ENCODE measurements at places on chromosomes 3 and 15.

DNA sequence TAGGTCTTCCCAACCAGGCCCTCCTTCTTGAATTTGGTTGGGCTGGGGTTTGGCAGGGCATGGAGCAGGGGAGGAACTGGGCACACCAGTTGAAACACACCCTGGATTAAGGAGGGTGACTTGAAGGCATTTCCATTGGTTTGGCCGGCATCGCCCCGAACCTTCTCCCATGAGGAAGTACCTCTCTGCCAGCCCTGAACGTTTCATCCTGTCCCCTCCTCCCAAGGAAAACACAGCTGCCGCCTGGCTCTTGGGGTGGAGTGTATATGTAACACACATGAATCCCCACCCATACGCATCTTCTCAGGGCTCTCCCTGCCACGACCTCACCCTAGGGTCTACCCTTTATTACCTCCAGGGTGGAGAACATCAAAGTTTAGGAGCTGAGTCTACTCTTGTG lies 14.6 kb downstream of the UBAP1L start:
- no peak for DNase-seq

DNA sequence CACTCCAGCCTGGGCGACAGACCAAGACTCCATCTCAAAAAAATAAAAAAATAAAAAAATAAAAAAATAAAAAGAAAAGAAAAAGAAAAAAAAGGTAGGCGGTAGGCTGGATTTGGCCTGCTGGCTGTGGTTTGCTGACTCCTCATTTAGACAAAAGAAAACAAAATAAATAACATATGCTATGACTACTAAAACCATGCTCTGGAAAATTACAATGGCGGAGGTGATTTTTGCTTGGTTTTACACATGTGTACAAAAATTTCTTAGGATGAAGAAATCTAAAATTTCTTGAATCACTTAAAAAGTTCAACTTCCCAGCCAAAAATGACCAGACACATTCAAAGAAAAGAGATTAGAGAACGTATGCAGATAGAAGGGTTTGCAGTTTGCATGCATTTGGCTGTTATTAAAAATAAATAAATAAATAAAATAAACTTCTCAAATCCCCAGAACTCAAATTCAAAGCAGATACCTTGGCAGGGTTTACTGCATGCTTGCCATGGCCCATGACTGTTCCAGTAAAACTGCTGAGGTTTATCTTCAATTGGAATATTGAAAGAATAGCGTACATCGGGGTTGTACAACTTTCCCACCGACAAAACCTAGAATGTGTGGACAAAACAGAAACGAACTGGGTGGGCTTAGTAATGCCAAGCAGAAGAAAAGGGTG lies 65.9 kb downstream of the ADAMTS9 start:
- no peak for DNase-seq

- no peak for DNase-seq
Measured at GRCh38 chr3:177294221-177294620, 96.9 kb upstream of the TBL1XR1 start.

DNA sequence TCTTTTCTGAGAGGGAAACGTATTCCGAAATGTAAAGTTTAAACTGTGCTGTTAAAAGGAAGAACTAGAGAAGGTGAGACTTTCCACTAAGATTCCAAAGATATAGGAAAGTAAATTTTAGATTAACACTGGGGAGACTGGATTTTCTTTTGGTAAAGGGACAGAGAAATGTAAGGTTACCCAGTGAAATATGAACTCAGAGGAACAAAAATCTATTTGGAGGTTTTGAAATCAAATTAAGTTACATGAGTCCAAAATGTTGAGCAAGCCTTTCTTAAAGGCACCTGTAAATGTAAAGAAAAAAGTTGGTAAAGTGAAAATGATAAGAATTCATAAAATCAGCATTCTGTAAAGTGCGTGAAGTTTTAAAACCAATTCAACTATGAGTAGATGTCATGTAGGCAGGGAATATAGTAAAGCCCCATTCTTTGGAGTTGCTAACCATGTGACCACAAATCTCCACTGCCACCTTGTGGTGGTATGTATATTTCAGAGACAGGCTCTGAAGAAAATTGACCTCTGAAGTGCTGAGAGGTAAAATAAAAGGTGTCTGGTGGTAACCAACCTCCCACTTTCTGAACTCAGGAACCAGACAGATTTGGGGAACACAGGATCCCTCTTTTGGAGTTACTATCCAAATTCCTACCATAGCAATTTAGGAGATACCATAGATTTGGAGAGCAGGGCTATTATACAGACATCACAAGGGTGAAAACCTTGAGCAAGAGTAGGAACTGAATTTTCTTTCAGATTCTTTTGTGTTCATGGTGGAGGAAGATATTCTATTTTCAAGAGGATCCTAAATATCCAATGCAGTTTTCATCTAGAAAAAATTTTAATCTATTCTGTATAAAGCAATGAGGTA lies 215.3 kb downstream of the ROBO2 start:
- no peak for DNase-seq

DNA sequence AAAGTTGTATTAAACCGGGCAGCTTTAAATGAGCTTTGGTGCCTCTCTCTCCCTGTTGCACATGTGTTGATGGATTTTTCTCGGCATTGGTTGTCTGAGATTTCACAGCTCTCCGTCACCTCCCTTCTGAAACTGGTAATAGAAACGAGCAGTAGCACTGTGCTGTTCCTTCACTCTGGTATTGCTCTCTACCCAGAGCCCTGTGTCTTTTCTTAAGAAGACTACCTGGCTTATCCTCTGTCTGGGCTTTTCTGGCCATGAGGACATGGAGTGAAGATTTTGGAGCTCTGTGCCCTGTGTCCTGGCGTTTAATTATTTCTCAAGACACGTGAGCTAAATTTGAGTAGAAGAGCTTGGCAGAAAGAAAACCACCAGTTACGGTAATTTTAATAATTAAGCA lies 209.6 kb upstream of the EIF1B start:
- DNase-seq = no peak

Measured in activated naive CD4-positive, alpha-beta T cell (primary cell).